Uterus (tissue), 4 donors: ENCODE measurements at places on chromosomes 12 and 14. TPM values are rescaled to one million over a fixed set of nuclear protein-coding genes. Genes with fewer than 3 reads are reported as not detected.

Gene DDX51
- 20.4 TPM for total RNA-seq

Gene HOXC4
- total RNA-seq, result 28.6 TPM

DNA sequence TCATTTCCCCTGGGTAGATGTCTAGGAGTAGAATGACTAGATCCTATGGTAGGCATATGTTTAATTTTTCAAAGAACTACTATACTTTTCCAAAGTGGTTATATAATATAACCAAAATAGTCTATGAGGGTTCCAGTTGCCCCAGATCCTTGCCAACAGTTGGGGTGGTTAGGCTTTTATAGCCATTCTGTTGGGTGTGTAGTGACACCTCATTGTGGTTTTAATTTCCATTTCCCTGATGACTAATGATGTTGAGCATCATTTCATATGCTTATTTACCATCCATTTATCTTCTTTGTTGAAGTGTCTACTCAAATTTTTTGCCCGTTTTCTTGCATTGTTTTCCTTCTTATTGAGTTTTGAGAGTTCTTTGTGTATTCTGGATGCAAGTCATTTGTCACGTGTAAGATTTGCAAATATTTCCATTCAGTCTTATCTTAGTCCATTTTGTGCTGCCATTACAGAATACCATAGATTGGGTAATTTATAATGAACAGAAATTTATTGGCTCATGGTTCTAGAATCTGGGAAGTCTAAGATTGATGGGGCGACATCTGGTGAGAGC, 4.7 kb downstream of the SYNE2 start:
- H3K27ac ChIP-seq, result no peak overlapping the region
- no peak for DNase-seq
- H3K36me3 ChIP-seq, result no peaks in the 10 kb centered on the region
- no peaks in the 10 kb centered on the region for H3K27me3 ChIP-seq
- no peak overlapping the region for H3K4me3 ChIP-seq

DNA sequence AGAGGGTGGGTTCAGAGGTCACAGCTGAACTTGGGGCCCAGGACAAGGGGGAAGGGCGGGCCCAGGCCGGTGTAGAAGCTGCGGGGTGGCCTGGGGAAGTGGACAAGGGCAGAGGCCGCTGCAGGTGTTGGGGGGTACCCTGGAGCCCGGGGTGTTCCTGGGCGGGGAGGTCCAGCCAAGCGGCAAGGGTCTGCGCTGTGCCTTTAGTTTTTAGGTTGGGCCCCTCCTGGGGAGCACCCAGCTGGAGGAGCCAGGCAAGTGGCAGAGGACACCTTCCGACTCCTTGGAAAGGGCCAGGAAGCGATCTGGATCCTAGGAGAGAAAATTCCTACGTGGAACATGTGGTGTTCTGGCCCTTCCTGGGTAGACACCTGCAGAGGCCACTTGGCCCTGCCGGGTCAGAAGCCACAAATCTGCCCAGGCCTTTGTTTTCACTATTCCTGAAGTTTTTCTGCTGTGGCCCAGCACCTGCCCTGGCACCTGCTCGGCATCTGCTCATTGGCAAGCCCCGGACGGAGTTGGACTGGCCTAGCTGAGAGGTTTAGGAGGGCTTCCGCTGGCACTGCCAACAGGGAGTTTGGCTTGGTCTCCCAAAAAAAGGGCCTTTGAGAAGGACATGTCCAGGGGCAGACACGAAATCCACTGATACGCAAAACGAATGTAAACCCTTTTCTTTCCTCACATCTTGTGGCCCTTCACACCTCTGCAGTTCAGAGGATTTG, 61.1 kb downstream of the SMUG1 start:
- DNase-seq, result no peak
- H3K36me3 ChIP-seq, result no peaks in the 10 kb centered on the region
- H3K27ac ChIP-seq, result peak overlapping the region; percentile 71
- H3K4me3 ChIP-seq, result peak overlapping the region; percentile 73

DNA sequence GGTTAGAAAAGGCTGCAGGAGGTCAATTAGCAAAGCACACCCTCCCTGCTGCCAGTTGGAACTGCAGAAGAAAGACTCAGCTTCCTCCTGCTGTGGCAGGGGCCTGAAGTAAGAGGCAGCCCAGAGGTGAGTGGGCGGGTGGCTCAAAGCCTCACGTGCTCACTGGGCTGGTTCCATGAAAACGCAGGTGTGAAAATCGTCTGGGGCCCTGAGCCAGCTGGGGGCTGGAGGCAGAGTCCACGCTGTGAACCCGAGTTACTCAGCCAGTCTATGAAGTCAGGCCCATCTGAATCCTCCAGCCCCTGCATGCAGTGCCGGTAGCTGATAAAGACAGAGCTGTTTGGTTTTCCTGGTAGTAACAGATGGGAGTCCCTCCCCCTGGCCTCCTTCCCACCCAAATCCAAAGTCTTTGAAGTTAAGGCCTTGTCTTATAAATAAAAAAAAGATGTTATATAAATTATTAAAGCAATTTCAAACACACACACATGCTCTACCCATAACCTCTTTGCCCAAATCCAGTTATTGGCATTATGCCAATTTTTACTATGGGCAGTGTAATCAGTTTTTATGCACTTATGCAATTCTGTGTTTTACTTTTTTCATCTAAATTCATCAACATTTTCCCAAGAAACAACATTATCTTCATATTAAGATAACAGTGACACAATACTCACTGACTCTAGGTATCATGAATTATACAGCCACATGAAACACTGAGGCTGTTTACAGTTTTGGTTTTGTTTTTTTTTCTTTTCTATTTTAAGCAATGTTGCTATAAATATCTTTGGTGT, 57.9 kb upstream of the PNMA1 start:
- peaks cover 16% of the 10 kb centered on the region for H3K4me1 ChIP-seq
- no peak overlapping the region for H3K4me3 ChIP-seq
- peak overlapping the region; percentile 63 for H3K27ac ChIP-seq
- DNase-seq, result peak; percentile 76

DNA sequence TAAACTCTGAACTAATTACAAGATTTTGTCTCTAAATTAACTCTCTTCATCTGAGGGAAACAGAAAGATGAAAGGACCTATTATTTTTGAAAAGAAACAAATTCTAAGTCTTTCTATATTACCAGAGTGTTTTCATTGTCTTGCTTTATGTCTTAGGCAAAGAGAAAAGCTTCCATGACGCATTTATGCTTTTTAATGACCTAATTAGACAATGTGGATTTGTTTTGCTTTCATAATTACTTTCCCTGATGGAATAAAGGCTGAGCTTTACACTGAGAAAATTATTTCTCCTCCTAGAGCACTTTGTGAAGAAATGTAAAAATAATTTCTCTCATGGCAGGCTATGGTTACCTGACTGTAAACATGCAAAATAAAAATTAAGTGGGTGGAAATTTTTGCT, 138.0 kb upstream of the SLCO1C1 start:
- H3K27ac ChIP-seq, result no peak overlapping the region
- H3K36me3 ChIP-seq, result no peaks in the 10 kb centered on the region
- DNase-seq, result no peak
- no peak overlapping the region for H3K4me3 ChIP-seq
- H3K4me1 ChIP-seq, result no peaks in the 10 kb centered on the region

DNA sequence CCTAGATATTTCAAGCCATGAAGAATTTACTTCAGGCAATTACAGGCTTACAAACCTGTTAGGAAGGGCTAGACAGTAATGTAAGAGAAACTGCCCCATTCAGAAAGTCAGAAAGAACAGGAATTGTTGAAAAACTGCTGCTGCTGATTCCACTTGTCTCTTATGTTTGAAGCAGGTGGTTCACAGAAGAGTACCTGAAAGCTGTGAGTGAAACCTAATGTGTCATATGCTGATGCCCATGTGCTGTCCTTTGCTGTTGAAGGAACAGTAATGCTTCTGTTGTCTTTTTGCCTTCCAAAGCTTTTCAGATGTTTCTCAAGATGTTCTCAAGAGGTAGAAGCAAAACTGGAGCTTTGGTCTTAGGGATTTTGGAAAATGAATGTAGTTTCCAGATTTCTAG, 39.0 kb downstream of the MNAT1 start:
- no peaks in the 10 kb centered on the region for H3K27me3 ChIP-seq
- no peak for DNase-seq
- no peak overlapping the region for H3K27ac ChIP-seq

DNA sequence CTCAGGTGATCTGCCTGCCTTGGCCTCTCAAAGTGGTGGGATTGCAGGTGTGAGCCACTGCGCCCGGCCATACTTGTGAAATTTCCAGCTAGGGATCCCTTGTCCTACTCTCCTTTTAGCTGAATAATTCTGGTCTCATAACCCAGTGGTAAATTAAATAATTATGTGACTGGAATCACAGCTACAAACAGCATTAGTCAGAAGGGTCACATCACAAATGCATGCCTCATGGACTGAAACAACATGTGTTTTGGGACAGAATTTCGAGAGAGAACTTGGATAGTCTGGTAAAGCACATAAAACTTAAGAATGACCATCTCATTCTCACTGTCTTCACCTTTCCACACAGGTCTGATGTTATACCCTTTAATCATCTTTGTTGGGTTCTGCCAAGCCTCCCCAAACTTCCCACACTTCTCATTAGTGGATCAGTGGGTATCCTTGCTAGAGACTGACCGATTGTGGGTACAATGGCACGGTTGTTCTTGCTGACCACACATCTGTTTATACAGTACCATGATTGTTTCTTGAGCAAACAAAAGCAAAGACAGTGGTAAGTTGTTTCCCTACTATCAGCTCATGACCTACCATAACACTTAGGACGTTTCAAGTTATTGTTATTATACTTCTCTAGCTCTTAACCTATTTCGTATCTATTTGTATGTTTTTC, 5.1 kb downstream of the GPRC5D start:
- no peaks in the 10 kb centered on the region for H3K36me3 ChIP-seq
- H3K27me3 ChIP-seq, result no peaks in the 10 kb centered on the region
- DNase-seq, result no peak

DNA sequence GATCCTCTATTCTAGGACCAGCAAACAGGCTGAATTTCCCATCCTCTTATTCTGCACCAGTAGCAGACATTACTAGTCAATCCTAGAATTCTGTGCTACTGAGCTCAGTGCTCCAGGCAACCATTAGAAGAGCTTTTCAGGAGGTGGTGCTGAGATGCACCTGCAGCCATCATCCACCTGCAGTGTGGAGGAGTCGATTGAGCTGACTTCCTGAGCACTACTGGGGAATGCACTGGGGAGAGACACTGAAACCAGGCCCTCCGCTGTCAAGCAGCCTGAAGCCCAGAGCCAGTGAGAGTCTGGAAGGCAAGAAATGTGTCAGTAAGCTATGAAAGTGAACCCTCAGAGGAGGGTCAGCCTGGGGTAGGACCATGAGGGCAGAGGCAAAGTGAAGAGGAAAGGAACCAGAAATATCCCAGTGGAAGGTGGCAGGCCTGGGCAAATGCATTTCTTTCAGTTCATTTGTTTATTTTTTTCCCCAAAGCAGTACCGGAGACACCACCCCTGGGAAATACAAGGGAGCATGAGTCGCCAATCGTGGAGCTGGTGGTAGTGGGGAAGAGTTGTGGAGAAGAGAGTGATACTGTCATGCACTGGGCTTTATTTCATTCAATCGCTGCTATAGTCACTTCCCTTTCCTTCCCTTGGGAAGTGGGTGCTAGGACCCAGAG, 23.0 kb upstream of the SERPINA4 start:
- H3K27me3 ChIP-seq, result no peaks in the 10 kb centered on the region
- no peak for DNase-seq
- H3K4me3 ChIP-seq, result no peak overlapping the region
- no peaks in the 10 kb centered on the region for H3K4me1 ChIP-seq

GRCh38 chr14:70934502-70935134, 27.4 kb downstream of the PCNX1 start:
- no peak overlapping the region for H3K4me3 ChIP-seq
- no peaks in the 10 kb centered on the region for H3K36me3 ChIP-seq
- no peaks in the 10 kb centered on the region for H3K4me1 ChIP-seq
- DNase-seq, result no peak
- H3K27ac ChIP-seq, result peak overlapping the region; percentile 44

- H3K4me1 ChIP-seq, result no peaks in the 10 kb centered on the region
- DNase-seq, result no peak
- H3K27me3 ChIP-seq, result no peaks in the 10 kb centered on the region
- H3K27ac ChIP-seq, result no peak overlapping the region
These were observed 151.0 kb upstream of the LMO3 start for GRCh38 chr12:16756833-16757555.
